Hematopoietic multipotent progenitor cell treated with erythropoietin and hydrocortisone succinate and interleukin-3 and kit ligand, for 15 days (in vitro differentiated cells): ENCODE measurements at places on chromosomes 3 and 15.

DNA sequence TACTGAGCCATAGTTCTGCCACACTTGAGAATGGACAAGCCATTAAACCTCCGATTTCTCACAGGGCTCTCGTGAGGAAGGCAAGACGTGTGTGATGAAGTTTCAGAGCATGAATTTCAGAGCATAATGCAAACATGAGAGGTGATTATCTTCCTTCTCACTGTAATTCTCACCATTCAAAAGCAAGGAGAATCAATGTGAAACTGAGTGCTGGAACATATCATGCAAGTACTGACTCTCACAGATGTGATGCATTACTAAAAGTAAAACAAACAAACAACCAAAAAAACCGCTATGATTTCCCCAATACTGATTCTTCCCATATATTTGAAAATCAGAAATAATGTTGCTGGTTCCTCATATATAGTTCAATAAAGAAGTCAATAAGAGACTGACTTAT is 23.7 kb downstream of the P3H2 start:
- no peak for DNase-seq

DNA sequence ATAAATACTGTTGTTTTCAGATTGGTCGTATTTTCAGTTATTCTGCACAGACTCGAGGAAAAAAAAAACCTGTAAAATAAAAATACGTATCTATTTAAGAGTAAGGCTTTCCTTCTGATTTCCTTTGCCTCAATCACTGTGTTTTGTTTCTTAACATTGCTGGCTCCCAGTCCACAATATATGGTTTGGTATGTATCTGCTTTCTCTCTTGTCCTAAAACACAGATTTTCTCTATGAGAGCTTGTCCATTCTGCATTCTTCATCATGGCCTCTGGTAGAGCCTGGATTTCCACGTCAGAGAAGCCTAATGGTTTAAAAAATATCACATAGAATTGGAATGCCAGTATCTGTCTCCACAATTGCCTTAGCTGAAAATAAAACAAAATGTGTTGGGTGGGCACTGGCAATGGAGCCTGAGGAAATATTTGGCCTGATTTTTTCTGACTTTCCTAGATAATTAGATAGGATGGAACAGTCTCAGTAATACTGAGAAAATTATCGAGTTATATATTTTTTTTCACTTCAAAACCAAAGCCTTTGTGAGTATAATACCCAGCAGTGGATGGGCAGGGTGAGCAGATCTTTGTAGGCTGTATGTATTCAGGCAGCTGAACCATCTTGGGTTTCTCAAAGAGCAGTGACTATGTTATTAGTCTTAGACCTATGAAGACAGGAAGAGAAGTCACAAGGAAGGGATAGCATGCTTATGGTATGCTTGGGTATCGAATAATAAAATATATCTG is 1.9 kb downstream of the CD200 start:
- DNase-seq, result no peak

GRCh38 chr15:39517122-39517855 is 63.6 kb upstream of the THBS1 start:
- peak; percentile 4 for DNase-seq

DNA sequence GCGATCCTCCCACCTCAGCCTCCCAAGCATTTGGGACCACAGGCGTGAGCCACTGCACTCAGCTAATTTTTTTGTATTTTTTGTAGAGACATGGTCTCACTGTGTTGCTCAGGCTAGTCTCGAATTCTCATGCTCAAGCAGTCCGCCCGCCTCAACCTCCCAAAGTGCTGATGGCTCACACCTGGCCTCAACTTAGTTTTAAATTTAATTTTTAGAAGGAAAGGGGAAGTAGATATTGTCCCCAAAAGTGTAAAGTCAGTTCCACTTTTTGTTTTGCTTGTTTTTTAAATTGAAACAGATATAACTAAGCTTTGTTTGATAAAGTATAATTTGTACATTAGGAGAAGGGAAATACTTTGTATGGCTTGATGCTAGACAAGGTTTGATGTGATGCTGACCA is 31.3 kb upstream of the NFKBIZ start:
- no peak for DNase-seq

GRCh38 chr15:42811433-42811832 is 74.5 kb upstream of the CDAN1 start:
- no peak for DNase-seq

GRCh38 chr15:51186891-51187290 is 92.2 kb upstream of the TNFAIP8L3 start:
- no peak for DNase-seq

- DNase-seq, result no peak
Measured at GRCh38 chr15:40936709-40937666, 7.8 kb downstream of the DLL4 start.

GRCh38 chr3:183279371-183279770 is 26.3 kb downstream of the B3GNT5 start:
- no peak for DNase-seq

- no peak for DNase-seq
Measured at GRCh38 chr3:83890763-83891135, 1068.0 kb upstream of the CADM2 start.

- no peak for DNase-seq
Measured at GRCh38 chr3:79115458-79115857, 652.3 kb downstream of the ROBO1 start.

DNA sequence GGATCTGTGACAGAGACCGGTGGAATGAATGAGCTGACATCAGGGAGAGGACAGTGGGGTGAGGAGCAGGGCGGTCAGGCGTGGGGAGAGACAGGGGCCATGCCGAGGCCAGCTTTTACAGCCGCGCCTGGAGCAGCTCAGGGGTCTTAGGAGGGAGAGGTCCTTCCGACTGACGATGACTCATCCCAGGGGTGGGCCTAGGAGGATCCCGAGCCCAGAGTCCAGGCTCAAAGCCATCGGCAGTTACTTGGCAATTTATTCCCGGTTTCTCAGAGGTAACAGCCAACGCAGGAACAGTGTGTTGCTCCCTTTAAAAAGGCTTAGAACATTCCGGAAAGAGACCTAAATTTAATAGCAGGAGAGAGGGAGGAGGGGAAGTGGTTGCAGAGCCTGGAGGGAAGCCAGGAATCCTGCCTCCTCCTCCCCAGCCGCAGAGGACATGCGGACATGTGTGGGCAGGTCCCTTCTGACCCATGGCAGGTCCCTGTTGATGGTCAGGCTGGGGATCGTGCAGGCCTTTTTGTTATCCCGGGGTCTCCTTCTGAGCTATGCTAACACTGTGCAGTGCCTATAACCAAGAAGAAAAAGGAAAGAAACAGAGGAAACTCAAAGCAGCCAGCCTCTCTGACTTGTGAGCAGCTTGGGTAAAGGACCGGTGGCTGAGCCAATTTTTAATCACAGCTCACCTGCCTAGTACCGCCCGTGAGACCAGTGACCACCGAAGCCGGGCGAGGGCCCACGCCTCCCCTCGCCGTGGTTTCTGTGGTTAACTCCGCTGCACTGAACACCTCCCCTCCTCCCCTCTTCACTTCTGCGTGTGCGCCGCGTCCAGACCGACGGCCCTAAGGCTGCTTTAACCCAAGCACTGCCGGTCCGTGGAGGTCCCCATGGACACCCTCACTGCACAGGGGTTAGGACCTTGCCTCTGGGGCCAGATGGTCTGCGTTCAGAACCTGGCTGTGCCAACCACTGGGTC is 392.4 kb upstream of the PROK2 start:
- peak; percentile 16 for DNase-seq

DNA sequence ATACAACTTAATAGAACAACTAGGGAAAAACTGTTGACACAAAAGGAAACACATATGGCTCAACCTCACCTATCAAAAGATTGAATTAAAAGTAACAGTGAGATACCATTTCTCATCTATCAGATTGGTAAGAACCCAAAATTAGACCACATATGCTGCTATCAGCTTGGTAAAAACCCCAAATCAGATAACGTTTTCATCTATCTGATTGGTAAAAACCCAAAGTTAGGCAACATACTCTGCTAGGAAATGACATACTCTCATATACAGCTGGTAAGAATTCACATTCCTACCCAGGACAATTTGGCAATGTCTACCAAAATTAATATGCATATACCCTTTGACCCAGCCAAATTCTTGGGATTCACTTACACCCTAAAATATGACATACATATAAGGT is 26.3 kb downstream of the NRG4 start:
- DNase-seq, result no peak

GRCh38 chr3:171417137-171417536 is 43.1 kb downstream of the TNIK start:
- DNase-seq, result no peak
